ENCODE measurements at places on chromosomes 1 and 21. TPM values are rescaled to one million over a fixed set of nuclear protein-coding genes. Genes with fewer than 3 reads are reported as not detected.

- no peaks in the 10 kb centered on the region for H3K36me3 ChIP-seq
- no peaks in the 10 kb centered on the region for H3K27me3 ChIP-seq
- DNase-seq = no peak
- no peak overlapping the region for H3K4me3 ChIP-seq
- H3K4me1 ChIP-seq = no peaks in the 10 kb centered on the region
Measured at GRCh38 chr1:86507935-86508582, 38.8 kb upstream of the CLCA4 start.

Gene COL11A1
- polyA plus RNA-seq = 0.01 TPM

Gene S100A14
- polyA plus RNA-seq = 4.3 TPM

Gene CLCNKA
- not detected for polyA plus RNA-seq

Gene TAL1
- 1.2 TPM for polyA plus RNA-seq
